ENCODE measurements at places on chromosomes 5 and 9.

GRCh38 chr5:113807427-113807991 lies 294.0 kb downstream of the YTHDC2 start:
- DNase-seq, result no peak

DNA sequence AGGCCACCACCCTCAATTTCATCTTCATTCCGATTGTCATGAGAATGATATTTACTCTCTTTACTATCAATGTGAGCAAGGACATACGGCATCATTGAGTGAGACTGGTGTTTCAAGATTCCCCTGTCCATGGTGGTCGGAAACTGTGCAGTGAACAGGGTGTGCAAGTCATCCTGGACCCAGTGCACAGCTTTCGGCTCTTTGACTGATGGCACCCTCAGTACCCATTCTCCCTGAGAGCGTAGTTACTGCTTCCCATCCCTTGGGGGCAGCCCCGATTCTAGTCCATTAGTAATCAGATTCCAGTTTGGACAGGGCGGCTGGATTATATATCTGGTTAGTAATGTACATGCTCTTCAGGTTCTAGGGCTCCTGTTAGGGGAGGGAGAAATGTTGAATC lies 61.7 kb upstream of the SUB1 start:
- no peak for DNase-seq

DNA sequence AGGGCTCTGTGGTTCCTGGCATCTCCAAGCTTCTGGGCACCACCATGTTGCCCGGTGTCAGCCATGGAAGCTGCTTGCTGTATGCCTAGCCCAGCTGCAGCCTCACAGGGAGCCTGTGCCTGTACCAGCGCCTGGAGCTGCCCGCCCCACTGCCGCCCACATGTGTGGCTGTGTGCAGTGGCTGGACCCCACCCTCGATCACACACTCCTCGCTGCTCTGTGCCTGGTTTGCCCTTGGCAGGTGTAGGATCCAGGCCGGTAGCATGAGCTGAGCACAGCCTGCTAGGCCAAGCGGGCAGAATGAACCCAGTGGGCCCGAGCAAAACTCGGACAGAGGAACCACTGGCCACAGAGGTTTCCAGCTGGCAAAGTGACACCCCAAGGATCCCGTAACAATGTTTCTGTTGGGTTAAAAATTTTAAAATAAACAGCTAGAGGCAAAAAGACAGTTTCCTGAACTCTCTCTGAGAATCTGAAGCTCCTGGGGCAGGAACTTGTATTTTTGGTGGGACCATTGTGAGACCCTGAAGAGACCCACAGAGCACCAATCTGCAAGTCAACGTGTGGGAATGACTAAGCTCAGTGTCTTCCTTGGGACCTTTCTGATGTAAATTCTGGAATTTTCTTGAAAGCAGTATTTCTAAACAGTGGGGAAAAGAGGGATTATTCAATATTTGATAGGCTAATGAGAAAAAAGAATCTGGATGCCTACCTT lies 73.1 kb upstream of the CCDC112 start:
- no peak for DNase-seq

DNA sequence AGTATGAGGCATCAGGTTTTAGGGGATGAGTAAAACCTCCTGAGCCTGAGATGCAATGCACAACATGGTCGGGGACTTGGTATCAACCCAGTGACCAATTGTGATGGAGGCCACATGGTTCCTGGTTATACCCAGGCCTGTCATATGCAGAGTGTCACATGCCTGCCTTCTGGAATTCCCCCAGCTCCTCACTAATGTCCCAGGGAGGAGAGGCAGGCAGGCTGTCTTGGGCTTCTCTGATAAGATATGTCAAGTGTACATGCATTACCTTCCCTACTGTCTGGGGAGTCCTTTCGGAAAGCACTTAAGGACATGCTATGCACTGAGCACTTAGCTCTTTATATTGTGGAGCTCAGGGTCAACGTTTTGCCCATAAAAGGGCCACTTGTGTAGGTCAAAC lies 14.2 kb upstream of the PALM2AKAP2 start:
- no peak for DNase-seq

- DNase-seq, result no peak
Measured at GRCh38 chr9:27377811-27378456, 81.0 kb upstream of the EQTN start.

DNA sequence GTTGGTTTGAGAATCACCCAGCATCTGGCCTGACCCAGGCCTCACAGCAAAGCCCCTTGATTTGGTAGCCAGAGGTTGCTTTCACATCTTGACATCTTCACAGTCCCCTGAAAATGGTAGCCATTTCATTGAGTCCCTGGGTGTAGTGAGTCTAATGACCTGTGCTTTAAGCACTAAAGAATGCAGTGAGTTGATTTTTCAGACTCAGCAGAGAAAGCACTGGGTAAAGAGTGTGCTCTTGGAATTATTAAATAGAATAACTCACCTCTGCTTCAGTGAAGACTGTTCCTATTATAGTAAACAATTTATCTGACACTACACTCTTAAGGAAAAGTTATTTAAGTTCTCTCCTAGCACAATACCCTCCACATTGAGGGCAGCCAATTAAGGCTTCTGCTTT lies 56.2 kb downstream of the PTCD2 start:
- no peak for DNase-seq

DNA sequence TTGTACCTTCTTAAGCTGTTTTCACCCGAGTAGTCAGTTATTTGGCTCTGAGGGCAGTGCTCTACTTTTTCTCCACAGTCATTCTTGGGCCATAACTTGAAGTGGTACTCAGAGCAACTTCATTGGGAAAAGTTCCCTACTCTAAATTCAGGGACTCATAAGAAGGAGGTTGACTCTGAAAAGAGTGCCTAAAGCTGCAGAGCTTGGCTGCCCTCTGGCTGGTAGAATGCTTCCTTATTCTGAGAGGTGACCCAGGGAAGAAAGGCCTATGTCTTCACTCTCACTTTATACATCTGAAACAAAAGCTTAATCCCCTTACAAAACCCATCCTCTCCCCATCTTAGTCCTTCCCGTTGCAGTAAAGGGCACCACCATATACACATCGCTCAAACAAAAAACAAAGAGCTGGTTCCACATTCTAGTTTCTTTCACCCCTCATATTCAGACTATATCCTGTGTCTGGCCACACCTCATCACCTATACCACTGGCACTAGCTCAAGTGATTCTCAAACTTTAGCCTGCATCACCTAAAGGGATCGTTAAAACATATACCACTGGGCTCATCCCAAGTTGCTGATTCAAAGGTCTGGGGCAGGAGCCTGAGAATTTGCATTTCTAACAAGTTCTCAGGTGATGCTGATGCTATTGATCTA lies 7.9 kb downstream of the IGIP start:
- no peak for DNase-seq

- no peak for DNase-seq
Measured at GRCh38 chr5:177511181-177511580, 1.6 kb upstream of the DOK3 start.

DNA sequence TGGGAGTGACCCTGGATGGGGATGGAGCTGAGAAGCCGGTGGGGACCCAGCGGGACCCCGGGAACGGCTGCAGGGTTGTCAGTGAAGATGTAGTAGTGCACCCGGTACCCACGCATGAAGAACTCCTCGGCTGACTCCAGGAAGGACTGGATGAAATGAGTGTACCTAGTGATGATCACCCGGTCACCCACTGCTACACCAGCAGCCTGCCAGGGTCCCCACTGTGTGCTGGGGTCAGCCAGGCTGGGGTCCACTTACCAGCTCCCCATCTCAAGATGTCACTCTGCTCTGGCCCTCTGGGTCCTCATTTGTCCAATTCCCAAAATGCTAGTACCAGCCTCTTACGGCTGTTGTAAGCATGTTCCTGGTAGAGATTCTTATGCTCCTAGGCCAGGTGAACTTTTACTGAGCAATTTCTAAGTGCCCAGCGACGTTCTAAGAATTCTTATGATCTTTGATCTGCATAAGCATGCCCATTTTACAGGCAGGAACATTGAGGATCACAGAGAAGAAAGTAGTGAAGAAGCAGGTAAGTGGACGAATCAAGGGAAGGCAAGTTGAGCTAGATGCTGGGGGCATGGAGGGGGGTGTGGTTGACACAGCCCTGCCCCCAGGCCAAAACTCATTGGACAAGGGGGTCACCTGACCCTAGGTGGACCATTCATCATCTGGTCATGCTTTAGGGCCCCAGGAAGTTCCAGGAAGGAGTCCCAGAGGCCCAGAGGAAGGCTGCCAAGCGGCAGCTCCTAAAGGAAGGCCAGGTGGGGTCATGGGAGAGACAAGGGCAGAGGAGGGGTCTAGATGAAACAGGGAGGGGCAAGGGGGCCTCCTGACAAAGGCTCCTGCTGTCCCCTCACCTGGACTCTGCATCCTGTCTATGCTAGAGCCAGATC lies 9.4 kb downstream of the GBGT1 start:
- no peak for DNase-seq

All from CD4-positive, alpha-beta T cell treated with Interleukin-4 for 4 hours (primary cell).